Uterus (tissue), 4 donors: ENCODE measurements at places on chromosomes 5 and 9. TPM values are rescaled to one million over a fixed set of nuclear protein-coding genes. Genes with fewer than 3 reads are reported as not detected.
A peak's percentile ranks its signal among the peaks of the same experiment; 100 is the strongest.

The SPZ1 gene
- not detected for total RNA-seq

The LHX3 gene
- not detected for total RNA-seq

The LRRC8A gene
- 23.5 TPM for total RNA-seq

The UBAP1 gene
- total RNA-seq, result 17.1 TPM

DNA sequence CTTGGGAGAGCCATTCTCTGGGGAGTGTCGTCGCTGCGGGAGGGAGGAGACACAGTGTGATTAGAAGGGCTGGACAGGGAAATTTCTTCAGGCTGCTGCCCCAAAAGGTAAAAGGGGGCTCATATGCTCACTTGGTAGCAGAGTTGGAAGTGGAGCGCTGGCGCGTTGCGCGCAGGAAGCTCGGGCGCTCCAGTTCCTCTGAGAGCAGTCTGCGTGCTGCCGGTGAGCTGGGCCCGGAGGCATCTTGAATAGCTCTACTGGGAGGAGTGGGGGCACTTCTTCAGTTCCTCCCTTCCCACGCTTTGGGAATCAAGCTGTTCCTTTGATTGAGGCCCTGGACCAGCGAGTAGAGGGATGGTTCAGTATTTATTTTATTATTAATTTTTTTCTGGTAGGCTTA lies 2.7 kb downstream of the RXFP3 start:
- DNase-seq, result no peak
- no peak overlapping the region for H3K4me3 ChIP-seq
- H3K36me3 ChIP-seq, result no peaks in the 10 kb centered on the region
- peaks cover 23% of the 10 kb centered on the region for H3K27me3 ChIP-seq
- H3K27ac ChIP-seq, result no peak overlapping the region

DNA sequence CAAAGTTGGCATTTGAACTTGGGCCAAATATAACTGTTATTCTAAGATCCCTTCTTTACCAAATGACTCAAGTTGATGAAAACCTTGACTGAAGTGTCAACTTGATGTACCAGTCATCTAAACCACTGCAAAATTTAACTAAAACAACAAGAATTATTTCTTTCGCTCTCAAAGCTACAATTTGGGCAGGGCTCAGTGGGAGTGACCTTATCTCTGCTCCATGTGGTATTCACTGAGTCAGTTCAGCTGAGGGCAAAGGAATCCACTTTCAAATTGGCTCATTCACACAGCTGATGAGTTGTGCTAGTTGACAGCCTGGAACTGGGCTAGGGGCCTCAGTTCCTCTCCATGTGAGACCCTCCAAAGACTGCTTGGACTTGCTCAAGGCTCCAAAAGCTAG lies 166.3 kb downstream of the RORB start:
- no peaks in the 10 kb centered on the region for H3K4me1 ChIP-seq
- no peaks in the 10 kb centered on the region for H3K27me3 ChIP-seq
- no peak for DNase-seq
- H3K27ac ChIP-seq, result no peak overlapping the region
- no peak overlapping the region for H3K4me3 ChIP-seq
- H3K36me3 ChIP-seq, result no peaks in the 10 kb centered on the region

- no peaks in the 10 kb centered on the region for H3K27me3 ChIP-seq
- H3K27ac ChIP-seq, result peak overlapping the region; percentile 0
- peaks cover 5% of the 10 kb centered on the region for H3K4me1 ChIP-seq
- no peak overlapping the region for H3K4me3 ChIP-seq
- H3K36me3 ChIP-seq, result no peaks in the 10 kb centered on the region
- peak; percentile 54 for DNase-seq
Measured at GRCh38 chr5:4905674-4906520, 234.2 kb upstream of the ADAMTS16 start.

- peaks cover 4% of the 10 kb centered on the region for H3K4me1 ChIP-seq
- H3K36me3 ChIP-seq, result no peaks in the 10 kb centered on the region
- no peak for DNase-seq
- H3K4me3 ChIP-seq, result no peak overlapping the region
- no peaks in the 10 kb centered on the region for H3K27me3 ChIP-seq
- H3K27ac ChIP-seq, result peak overlapping the region; percentile 26
Measured at GRCh38 chr5:113223831-113224604, 210.8 kb downstream of the TSSK1B start.

GRCh38 chr5:118249386-118249785 lies 739.0 kb downstream of the DTWD2 start:
- no peaks in the 10 kb centered on the region for H3K36me3 ChIP-seq
- no peak overlapping the region for H3K4me3 ChIP-seq
- no peak overlapping the region for H3K27ac ChIP-seq
- no peaks in the 10 kb centered on the region for H3K4me1 ChIP-seq
- H3K27me3 ChIP-seq, result no peaks in the 10 kb centered on the region
